ENCODE measurements at places on chromosomes 12 and 14. TPM values are rescaled to one million over a fixed set of nuclear protein-coding genes. Genes with fewer than 3 reads are reported as not detected.

GRCh38 chr12:131221061-131221956, 267.6 kb downstream of the ADGRD1 start:
- no peak for DNase-seq

- DNase-seq, result peak; percentile 16
Observed at GRCh38 chr14:56412468-56413434, 166.8 kb upstream of the TMEM260 start.

RAPGEF3 gene
- 0.95 TPM for polyA plus RNA-seq

SLCO1C1 gene
- polyA plus RNA-seq, result not detected

GRCh38 chr14:52043690-52044089, 25.2 kb downstream of the NID2 start:
- no peak for DNase-seq

ZNF641 gene
- 4.2 TPM for polyA plus RNA-seq

GRCh38 chr14:52025310-52025709, 36.0 kb downstream of the RTRAF start:
- DNase-seq, result peak; percentile 98

CREBL2 gene
- 35.9 TPM for polyA plus RNA-seq

AMN gene
- not detected for polyA plus RNA-seq

DNA sequence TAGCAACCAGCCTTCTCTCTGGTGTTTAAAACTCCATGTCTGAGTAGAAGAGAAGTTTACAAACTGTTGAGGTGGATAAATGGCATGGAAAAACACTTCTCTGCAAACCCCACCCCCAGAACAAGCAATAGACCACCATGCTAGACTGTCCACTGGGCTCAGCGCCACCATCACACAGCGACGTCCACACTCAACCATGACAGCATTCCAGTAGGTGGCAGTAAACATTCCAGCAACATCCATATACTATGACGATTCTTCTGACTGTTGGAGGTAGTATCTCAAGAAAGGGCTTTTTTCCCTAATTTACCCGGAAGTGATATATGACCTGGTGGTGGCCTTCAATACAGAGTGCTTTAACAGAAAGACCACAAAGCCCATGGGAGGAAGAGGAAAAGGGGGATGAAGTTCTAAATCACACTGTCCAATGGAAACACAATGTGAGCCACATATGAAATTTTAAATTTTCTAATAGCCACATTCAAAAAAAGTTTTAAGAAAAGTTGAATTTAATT, 152.2 kb downstream of the SLC15A4 start:
- DNase-seq, result no peak

KRT73 gene
- not detected for polyA plus RNA-seq

DNA sequence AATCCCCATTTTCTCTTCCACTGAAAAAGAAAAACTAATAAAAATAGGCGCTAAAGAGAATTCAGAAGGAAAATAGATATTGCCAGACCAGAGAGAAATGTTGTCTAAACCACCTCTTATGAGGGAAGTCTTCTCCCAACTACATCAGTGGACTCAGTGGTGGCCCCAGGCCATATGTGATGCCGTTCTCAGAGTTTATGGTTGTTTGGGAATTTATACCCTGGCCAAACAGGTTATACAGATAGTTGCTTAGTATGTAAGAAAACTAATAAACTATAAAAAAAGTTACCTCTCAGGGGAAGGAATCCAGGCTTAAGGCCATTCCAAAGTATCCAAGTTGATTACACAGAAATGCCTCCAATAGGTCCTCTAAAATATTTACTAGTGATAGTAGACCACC, 103.4 kb upstream of the RBM19 start:
- DNase-seq, result no peak

DNA sequence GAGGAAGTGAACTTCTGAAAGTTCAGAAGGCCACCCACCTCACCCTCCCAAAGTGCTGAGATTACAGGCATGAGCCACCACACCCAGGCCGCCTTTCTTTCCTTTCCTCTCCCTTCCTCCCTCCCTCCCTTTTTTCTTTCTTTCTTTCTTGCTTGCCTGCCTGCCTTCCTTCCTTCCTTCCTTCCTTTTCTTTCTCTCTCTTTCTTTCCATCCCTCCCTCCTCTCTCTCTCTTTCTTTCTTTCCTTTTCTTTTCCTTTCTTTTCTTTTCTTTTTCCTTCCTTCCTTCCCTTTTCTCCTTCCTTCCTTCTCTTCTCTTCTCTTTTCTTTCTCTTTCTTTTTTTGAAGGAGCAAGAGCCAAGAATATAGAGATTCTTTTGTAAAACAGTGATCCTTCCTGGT, 208.3 kb upstream of the HMGA2 start:
- no peak for DNase-seq

HCAR1 gene
- polyA plus RNA-seq, result 0.43 TPM

GRCh38 chr12:116067892-116068291, 209.6 kb downstream of the MED13L start:
- no peak for DNase-seq

- DNase-seq, result peak; percentile 83
Observed at GRCh38 chr12:123142518-123142840, 8.4 kb downstream of the PITPNM2 start.

KLRC1 gene
- not detected for polyA plus RNA-seq

LALBA gene
- polyA plus RNA-seq, result not detected

SIX4 gene
- 9.8 TPM for polyA plus RNA-seq

SIX1 gene
- polyA plus RNA-seq, result 6.9 TPM

FBXO21 gene
- 31.3 TPM for polyA plus RNA-seq

GRCh38 chr12:588646-589045, 74.6 kb downstream of the NINJ2 start:
- DNase-seq, result no peak

GRCh38 chr12:52496590-52497071, 3.6 kb upstream of the KRT6A start:
- DNase-seq, result peak; percentile 81

RNFT2 gene
- polyA plus RNA-seq, result 0.95 TPM

DNA sequence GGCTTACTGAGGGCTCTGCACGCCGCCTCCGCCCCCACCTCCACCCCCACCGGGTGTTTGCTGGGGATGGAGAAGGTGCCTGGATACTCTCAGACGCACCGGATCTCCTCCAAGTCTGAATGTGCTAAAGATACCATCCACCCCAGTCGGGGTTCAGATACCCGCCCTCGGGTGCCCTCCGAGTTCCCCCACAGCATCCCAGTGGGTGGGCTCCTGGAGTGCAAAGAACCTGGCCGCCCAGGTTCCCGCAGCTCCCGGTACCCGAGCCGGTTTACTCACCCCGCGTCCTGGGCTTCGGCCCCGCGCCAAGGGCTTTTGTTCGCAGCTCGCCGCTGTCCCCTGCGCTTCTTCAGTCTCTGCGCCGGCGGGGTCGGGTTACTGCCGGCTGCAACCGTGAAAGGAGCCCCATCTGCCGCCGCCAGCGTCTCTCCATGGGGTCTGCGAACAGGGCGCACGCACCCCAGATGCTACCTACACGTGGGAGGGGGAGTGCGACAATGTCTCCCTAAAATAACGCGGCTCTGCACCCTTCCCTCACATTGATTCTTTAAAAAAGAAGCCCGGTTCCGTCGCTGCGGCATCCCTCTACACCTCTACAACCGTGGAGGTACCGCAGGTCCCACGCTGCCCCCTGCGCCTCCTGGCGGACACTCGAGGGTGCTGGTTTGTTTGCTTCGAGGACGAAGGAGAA, at the start of gene CCDC177:
Gene CCDC177 (minus strand): TSS at position 609 of the 691 bp plus-strand sequence. CDS start 1,249 bp downstream, outside the sequence.
- DNase-seq, result peak; percentile 28

DNA sequence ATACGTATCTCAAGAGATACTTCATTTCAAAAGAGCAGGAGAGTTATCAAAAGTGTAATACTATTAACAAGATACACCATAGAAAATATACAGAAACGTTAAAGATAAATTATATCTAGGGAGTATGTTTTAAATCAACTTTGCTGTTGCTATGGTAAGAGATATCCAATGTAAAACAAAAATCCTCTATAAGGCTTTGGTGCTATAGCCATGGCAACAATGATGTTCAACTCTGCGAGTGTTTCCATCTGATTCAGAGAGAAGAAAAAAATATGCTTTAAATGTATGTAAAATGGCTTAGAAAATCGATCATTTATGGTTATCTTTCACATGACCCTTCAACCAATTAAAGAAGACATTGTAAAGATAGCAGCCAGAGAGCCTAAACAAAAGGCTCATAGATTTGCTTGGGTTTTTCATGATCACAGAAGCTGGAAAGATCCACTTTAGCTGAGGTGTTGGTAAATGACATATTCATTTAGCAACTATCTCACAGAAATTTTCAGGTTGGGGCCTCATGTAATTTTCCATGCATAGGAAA, 387.0 kb upstream of the GARIN6 start:
- DNase-seq, result no peak

DIO3 gene
- polyA plus RNA-seq, result not detected

DNA sequence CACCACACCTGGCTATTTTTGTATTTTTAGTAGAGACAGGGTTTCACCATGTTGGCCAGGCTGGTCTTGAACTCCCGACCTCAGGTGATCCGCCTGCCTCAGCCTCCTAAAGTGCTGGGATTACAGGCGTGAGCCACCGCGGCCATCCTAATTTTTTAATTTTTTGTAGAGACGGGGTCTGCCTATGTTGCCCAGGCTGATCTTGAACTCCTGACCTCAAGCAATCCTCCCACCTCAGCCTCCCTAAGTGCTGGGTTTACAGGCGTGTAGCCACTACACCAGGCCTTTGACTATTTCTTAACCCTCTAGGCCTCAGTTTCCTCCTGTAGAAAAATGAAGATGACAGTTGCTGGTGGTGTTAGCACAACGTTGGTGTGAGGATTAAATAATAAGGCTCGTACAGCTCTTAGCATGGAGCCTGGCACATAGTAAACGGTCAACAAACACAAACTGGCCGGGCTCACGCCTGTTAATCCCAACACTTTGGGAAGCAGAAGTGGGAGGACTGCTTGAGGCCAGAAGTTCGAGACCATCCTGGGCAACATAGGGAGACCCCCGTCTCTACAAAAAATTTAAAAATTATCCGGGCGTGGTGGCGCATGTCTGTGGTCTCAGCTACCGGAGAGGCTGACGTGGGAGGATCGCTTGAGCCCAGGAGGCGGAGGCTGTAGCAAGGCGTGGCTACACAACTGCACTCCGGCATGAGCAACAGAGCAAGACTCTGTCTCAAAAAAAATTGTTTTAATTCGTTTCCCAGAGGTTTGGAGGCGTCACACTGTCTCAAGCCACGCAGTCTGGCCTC, 979 bp downstream of the DDX54 start:
- no peak for DNase-seq

DNA sequence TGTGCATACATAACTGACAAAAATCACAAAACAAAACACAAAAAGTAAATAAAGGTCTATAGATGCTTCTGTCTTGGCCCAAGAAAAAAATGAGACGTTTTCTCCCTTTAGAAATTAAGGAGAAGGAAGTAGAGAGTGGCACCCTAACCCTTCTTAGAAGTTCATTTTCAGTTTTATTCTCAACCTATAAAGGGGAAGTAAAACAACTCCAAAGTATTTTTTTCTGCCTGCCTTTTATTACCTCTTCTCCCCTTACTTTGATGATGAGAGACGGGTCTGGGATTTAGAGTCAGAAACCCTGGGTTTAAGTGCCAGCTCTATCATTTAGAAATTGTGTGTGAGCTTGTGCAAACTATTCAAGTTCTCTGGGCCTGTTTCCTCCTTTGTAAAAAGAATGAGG, 2.8 kb downstream of the PRIM1 start:
- no peak for DNase-seq

C1RL gene
- polyA plus RNA-seq, result 26.8 TPM

TDRD9 gene
- polyA plus RNA-seq, result 0.28 TPM
